Substantia nigra (tissue), 51 donors: ENCODE measurements at places on chromosomes 5 and 9.

DNA sequence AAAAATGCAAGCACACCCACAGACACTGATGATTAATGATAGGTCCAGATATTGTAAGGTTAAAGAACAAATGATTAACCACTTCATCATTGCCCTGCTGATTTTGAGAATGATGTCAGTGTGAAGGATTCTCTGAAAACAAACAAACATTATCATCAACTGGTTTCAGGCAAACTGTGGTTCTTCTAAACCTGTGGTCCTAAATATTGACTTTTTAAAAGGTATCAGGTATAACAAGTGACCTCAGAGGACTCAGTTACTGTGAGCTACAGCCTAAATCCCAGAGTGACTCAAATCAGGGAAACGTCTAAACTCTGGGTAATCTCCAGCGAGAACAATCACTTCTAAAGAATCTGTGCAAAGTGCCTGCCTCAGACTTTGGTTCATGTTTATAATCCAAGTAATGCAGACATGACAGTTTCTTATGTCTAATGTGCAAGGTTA is 172.3 kb upstream of the CDH6 start:
- DNase-seq = no peak

DNA sequence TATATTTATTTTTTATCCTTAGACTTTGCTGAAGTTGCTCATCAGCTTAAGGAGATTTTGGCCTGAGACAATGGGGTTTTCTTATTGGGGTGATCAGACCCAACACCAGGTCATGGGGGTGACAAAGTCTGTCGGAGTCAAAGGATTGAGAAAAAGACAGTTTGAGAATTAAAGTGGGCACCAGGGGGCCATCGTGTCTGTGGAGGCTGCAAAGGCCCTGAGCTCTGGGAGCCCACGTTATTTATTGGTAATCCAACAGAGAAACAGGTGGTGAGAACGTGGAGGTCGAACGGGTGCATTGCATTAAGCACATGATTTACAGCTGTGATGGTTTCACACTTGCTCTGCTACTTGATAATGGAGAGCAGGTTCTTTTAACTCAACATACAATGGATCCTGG is 102.5 kb upstream of the CDH10 start:
- DNase-seq = no peak

DNA sequence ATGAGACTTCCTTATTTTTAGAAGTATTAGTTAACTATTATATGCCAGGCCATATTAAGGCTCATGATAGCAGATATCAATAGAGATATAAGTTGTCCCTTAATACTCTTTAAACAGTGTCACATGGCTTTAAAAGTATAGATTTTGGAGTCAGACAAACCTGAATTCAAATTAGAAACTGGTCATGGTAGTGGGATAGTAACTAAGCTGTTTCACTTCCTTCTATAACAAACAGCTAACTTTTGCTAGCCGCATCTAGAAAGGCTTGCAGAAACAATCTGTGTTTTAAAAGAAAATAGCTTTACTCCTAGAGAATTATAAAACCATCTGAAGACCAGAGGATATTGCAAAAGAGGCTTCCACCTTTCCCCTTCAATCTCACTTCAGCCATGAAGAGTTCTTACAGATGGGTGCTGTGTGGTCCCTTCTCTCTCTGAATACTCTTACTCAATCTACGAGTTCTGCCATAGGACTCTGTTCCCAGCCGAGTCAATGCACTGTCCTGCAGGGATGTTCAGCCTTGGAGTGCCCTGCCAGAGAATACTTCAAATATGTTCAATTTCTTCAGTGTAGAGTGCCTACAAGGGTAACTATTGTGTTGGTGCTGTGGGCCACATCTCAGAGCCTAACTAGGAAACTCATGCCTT is 810.2 kb downstream of the EFNA5 start:
- DNase-seq = no peak

DNA sequence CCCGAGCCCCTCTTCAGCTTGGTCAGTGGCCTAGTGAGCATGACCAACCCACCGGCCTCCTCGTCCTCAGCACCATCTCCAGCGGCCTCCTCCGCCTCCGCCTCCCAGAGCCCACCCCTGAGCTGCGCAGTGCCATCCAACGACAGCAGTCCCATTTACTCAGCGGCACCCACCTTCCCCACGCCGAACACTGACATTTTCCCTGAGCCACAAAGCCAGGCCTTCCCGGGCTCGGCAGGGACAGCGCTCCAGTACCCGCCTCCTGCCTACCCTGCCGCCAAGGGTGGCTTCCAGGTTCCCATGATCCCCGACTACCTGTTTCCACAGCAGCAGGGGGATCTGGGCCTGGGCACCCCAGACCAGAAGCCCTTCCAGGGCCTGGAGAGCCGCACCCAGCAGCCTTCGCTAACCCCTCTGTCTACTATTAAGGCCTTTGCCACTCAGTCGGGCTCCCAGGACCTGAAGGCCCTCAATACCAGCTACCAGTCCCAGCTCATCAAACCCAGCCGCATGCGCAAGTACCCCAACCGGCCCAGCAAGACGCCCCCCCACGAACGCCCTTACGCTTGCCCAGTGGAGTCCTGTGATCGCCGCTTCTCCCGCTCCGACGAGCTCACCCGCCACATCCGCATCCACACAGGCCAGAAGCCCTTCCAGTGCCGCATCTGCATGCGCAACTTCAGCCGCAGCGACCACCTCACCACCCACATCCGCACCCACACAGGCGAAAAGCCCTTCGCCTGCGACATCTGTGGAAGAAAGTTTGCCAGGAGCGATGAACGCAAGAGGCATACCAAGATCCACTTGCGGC is 1.8 kb downstream of the EGR1 start:
- DNase-seq = no peak

- peak; percentile 36 for DNase-seq
Measured at GRCh38 chr9:694403-695154, 146.9 kb upstream of the DMRT1 start.

DNA sequence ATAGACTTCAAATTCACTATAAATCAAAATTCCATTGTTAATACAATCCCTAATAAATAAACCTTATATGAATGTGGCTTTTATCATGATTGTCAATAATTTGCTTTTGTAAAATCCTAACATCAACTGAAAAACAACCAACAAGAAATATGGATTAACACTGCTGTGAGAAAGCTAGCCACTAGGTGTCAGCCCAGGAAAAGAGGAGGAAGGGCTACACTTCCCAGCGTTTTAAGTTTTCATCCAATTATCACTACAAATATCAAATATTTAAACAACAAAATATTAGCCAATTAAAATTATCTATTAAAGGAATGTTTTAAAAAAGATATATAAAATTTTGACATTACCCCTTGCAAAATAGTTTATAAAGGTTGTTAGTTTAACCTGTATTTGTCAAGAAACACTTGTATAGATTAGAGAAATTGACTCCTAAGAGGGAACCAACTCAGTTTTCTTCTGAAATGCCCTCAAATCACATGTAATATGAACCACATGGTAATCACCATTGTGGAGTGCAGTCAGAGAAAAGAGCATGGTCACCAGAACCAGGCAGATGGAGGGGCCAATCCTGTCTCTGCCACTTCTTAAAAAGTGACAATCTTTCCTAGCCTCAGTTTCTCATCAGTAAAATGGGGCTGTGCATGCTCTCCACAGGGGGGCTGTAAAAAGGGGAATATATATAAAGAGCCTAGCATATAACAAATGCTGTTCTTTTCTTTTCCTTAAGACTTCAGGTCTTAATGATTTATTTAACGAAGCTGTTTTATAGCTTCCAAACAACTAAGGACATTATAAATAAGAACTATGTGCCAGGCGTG is 188.2 kb downstream of the CRB2 start:
- no peak for DNase-seq

GRCh38 chr9:19163631-19164030 is 36.3 kb upstream of the PLIN2 start:
- DNase-seq = no peak

- DNase-seq = no peak
Measured at GRCh38 chr5:1561402-1561929, 37.7 kb upstream of the LPCAT1 start.

- no peak for DNase-seq
Measured at GRCh38 chr5:143074414-143074996, 304.3 kb downstream of the ARHGAP26 start.

GRCh38 chr5:42974536-42974935 is 65.6 kb downstream of the ANXA2R start:
- no peak for DNase-seq

- DNase-seq = no peak
Measured at GRCh38 chr5:61301341-61302199, 30.5 kb upstream of the ZSWIM6 start.

DNA sequence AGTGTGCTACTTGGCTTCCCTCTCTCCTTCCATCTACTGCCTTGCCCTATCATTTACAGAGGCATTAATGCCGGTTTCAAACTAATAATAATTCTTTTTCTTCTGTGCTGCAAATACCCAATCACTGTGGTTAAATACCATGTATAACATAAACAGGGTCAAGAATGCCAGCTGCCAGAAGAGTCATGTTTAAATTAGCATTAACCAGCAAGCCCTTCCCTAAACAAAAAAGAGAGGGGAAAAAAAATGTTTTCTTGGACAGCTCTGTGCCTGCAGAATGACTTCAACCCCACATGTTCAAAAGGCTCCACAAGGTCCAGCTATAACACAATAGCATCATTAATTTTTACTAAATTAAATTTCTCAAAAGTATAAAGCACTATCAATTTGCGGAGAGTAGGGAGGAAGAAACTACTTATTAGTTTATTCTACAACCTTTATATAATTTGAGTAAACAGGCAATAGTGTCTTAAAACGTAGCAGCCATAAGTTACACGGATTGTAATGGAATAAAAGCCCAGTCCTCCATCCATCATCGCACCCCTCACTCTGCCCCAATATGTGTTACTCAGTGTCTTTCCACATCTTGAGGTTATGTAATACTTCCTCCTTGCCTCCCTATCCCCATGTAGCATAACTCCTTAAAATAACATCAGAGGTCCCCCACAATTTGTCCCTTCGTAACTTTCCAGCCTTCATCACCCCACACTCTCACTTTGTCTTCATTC is 3.9 kb downstream of the LPAR1 start:
- DNase-seq = no peak

DNA sequence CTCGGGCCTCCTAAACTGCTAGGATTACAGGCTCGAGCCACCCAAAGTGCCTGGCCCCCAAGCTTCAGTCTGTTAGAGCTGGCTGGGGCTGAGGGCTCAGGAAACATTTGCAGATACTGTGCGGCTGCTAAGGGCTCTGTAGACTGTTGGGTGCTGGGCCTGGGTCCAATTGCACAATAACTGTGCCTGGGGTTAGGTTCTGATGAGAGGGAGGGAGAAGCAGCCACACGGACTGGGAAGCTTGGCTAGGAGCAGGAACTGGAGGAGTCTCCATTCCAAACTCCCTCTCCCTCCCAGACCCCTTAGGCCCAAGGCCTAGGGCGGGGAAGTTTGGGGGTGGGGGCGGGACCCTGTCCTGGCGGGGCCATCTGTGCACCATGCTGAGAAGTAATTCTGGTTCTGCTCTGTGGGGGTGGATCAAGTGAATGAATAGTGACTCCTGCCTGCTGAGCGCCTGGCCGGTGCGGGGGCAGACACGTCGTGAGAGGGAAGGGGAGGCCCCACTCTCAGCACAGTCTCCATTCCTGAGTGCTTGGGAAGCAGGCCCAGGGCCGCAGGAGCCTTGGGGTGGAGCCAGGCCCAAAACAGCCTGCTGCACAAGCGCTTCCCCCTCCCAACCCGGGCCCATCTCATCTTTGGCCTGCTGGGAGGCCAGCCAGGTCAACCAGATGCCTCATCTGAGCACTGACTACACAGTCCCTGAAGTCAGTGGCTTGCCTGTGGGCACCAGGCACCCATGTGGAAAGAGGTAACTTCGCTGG is 1.5 kb downstream of the ASS1 start:
- DNase-seq = no peak

- DNase-seq = no peak
Measured at GRCh38 chr9:27565696-27566095, 7.6 kb downstream of the C9orf72 start.

- DNase-seq = peak; percentile 61
Measured at GRCh38 chr5:174119468-174119881, 74.0 kb downstream of the NSG2 start.

- no peak for DNase-seq
Measured at GRCh38 chr5:57844410-57844809, 361.8 kb upstream of the ACTBL2 start.

GRCh38 chr9:74245866-74246497 is 251.2 kb upstream of the RORB start:
- no peak for DNase-seq

DNA sequence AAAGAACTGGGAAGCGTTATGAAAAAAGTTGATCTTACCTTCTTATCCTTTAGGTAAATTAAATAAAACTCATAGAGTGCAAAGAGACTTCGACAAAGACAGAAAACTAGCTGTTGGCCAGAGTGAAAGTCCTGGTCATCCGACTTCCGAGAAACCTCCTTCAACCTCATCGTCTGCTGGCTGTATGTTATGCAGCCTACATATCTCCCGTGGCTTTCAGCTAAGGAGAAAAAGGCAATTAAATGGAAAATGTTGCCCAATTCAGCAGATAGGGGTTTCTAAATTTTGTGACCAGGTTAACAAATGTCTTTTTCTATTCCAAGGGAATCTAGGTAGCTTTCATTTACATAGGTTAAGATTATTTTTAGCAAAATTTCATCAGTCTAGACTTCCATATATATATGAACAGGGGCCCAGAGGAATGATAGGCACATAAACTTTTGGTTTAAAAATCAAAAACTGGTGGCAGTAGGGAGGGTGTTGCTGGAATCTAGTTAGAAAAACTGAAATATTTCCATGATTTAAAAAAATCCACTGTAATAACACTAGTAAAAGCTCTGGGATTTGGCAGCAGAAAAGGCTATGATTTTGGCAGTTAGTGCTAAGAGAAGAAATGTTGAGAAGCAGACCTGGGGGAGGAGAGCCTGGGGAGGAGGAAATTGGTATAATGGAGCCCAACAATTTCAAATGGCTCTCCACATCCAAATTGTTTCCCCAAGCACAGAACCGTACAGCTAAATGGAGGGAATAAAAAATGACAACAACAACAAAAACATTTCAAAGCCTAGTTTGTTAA is 32.1 kb downstream of the RAI14 start:
- no peak for DNase-seq

- DNase-seq = no peak
Measured at GRCh38 chr9:129774791-129775447, 22.1 kb upstream of the PTGES start.

DNA sequence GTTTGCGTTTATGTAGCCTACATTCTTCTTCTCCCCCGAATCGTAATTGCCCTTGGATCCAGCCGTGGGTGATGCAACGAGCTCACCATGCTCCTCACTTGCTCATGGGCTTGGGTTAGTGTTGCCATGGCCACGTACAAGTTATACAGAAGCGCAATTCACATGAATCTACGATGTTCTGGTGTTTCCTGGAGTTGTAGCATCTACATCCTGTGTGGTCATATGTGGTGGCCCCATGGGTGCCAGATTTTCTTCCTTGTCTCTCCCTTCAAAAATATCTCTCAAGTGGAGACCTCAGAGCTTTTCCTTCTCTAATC is 115.3 kb downstream of the TLE4 start:
- DNase-seq = no peak

DNA sequence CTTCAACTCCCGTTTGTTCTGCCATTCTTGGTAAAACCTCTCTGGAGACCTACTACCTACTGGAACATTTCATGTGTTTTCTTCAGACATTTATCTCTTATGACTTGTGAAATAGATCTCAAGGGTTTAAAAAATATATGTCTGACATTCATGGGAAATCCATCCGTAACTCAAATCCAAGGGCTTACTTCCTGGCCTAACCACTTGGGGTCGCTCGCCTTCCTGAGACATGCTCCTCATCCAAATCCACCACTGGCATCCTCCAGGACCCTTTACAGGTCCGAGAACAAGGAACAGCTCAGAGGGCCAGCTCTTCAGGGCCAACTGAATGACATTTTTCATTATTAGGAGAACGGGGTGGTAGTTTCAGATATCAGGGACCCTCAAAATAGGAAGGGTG is 235.1 kb upstream of the TUT7 start:
- no peak for DNase-seq
